ENCODE measurements at places on chromosomes 3 and 15. TPM values are rescaled to one million over a fixed set of nuclear protein-coding genes. Genes with fewer than 3 reads are reported as not detected.

GRCh38 chr3:134559591-134559990, 73.7 kb downstream of the CEP63 start:
- DNase-seq: no peak

- peak; percentile 19 for DNase-seq
These were observed 7.0 kb upstream of the BOC start for GRCh38 chr3:113204371-113204770.

DNA sequence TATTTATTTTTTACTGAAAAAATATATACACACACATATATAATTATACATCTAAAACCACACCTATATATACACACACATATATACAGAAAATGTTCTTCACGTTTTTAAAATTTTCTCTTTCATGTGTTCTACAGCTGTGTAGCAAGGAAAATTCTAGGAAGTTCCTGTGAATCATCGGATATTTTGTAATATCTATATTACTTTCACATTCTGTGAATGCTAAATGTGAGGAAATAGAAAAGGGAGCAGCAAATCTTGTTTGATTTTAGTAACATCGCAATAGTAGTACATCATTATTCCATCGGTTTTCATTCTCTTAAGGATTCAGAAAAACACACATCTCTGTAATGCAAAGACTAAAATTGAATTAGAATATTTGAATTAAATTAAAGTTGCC, 836.8 kb upstream of the NECTIN3 start:
- no peak for DNase-seq

- DNase-seq: no peak
These were observed 7.4 kb downstream of the EPHA3 start for GRCh38 chr3:89114841-89115223.

GRCh38 chr3:55775366-55776154, 288.5 kb upstream of the WNT5A start:
- no peak for DNase-seq

- DNase-seq: no peak
These were observed 41.7 kb upstream of the FAM3D start for GRCh38 chr3:58708116-58708791.

- DNase-seq: no peak
These were observed 333.1 kb upstream of the NECTIN3 start for GRCh38 chr3:110738531-110738930.

- peak; percentile 40 for DNase-seq
These were observed 143.6 kb upstream of the BHLHE40 start for GRCh38 chr3:4835616-4836043.

DNA sequence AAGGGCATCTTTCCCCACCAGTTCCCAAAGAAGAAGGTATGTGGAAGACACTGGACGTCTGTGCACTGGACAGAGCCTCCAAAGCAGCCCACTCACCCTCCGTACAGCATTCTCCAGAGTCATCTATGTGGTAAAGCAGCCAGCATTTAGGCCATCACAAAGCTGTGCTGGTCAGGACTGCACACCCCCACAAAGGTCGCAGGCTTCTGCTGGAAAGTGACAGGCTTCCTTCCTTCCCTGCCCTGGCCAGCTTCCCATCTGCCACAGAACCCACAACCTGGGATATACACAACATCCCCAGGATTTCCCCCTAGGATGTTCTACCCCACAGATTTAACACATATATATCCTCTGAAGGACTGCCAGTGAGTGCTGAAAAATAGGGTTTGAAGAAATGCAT, 64.6 kb upstream of the GALNT15 start:
- DNase-seq: peak; percentile 31

DNA sequence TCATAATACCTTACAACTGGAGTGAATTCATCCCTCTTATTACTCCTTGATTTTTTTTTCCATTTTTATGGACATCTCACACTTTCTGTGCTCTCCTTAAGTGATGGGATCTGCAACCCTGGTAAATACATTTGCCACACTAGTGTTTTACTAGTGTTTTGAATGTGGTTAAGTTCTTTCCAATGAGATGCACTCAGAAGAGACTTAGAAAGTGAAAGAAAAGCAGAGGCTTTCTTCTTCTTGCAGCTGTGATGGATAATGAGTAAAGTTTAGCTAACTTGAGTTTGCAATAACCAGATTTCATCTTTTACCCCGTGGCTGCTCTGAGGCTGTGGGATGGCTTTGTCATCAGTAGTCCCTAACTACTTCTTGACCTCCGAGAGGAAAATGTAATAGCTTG, 1248.4 kb downstream of the NSUN3 start:
- DNase-seq: no peak

DNA sequence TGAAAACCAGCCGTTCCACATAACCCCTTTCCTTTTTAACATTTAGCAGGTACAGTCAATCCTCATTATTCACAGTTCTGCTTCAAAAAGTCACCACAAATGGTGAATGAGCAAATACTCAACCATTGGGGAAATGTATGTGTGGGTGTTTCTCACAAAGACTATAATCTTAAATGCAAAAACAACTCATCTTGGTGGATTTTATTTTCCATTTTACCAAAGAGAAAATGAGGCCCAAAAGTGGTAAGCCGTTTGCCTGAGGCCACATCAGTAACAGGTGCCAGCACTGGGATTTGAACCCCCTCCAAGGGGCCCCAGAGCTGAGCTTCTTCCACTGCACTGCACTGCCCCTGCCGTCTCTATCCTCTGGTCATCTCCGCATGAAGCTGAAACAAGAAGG, 208.8 kb downstream of the OSBPL10 start:
- no peak for DNase-seq

DNA sequence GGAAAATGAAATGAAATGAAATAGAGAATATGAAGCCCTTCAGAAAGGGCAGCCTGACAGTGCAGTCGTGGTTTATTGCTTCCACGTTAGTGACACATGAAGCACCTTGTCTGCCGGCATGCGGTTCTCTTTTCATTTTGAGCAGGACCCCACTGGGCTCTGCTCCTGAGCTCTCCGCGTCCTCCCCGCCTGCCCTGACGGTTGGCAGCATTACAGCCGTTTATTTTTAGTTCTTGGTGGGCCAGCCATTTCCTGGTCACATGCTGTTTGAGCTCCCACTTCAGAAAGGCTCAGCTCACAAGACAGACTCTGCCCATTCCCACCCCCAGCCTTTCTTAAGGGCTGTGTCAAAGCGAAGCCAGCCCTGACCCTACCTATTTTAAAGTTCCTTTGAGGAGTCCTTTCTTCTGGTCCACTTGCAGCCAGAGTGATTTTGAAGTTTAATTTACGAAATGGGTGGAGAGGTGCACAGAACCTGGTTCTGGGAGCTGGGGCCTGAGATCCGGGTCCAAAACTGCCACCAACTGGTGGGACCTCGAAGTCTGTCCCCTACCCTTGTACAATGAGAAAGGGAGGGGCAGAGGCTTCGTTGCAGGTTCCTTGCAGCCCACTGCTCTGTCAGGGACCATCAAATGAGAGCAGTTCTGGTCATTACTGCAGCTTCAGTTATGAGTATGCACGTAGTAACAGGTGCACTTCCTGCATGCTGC, 60.1 kb downstream of the MGLL start:
- DNase-seq: peak; percentile 64

SLC27A2 gene
- total RNA-seq: 6.6 TPM

SLCO3A1 gene
- total RNA-seq: 56.3 TPM

CHRNA7 gene
- 2.7 TPM for total RNA-seq

EPHB1 gene
- total RNA-seq: 6.3 TPM

SAXO2 gene
- 45.7 TPM for total RNA-seq

MAP1A gene
- total RNA-seq: 8.8 TPM

UMPS gene
- 23.2 TPM for total RNA-seq

VPS39 gene
- total RNA-seq: 99.1 TPM

SPTBN5 gene
- 1.6 TPM for total RNA-seq

INAFM2 gene
- 12.8 TPM for total RNA-seq

CLDN18 gene
- 114 TPM for total RNA-seq

Data from lung (tissue), 17 donors.